ENCODE measurements at places on chromosomes 4 and X.

DNA sequence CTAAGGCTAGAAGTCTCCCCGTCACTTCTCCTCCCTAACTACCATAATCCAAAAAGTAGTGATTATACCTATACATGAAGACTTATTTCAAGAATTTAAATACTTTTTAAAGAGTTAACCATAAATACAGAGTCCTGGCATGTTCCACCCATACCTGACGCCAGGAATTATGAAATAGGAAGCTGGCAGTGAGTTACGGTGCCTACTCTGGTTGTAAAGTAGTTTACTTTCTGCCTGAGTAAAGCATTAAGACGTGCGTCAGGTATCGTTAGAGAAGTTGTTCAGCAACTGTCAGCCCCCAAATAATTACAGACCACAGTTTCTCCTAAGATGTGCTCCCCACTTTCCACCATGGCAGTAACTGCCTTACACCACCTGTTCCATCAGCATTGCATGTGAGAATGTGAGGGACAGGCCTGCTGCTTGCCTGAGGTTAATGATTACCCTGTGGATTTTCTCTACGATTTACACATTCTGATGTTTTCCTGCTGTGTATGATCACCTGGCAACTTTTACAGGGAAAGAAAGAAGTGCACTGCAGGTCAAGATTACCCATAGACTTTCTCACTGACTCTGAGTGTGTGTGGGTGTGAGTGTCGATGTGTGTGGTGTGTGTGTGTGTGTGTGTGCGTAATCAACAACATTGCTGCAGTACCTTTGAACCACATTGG is 92.3 kb upstream of the SLC7A11 start:
- DNase-seq: no peak

DNA sequence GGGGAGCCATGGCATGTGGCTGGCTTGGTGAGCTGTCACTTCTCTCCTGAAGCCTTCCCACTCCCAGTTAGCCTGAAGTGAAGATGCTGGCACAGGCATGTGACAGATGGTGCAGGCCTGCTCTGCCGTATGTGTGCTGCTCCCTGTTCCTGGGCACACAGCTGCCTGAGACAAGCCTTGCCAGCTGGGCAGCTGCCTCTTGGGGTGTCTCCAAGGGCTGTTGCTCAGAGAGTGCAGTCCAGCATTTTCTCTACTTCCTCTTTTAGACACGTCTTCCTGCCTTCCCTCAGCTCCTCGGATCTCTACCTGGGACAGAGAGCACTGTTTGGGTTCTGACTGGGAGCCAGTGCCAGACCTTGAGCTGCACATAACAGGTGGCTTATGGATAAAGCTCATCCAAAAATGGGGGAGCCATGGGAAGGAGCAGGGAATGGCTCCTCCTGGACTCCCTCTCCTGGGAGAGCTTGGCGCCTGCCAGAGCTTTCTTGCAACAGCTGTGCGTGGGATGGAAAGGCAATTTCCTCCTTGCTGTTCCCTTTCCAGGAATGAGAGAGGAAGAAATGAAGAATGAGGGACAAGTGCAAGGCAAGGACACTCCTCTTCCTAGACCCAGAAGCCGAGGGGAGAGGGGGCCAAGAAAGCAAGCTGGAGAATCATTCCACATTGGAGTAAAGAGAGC is 132.9 kb downstream of the MSL3 start:
- DNase-seq: no peak

- no peak for DNase-seq
Observed at GRCh38 chrX:11960031-11960430, 178.2 kb upstream of the FRMPD4 start.

- DNase-seq: no peak
Observed at GRCh38 chr4:23770011-23770410, 119.8 kb downstream of the PPARGC1A start.
